ENCODE measurements at places on chromosomes 1 and 21.

DNA sequence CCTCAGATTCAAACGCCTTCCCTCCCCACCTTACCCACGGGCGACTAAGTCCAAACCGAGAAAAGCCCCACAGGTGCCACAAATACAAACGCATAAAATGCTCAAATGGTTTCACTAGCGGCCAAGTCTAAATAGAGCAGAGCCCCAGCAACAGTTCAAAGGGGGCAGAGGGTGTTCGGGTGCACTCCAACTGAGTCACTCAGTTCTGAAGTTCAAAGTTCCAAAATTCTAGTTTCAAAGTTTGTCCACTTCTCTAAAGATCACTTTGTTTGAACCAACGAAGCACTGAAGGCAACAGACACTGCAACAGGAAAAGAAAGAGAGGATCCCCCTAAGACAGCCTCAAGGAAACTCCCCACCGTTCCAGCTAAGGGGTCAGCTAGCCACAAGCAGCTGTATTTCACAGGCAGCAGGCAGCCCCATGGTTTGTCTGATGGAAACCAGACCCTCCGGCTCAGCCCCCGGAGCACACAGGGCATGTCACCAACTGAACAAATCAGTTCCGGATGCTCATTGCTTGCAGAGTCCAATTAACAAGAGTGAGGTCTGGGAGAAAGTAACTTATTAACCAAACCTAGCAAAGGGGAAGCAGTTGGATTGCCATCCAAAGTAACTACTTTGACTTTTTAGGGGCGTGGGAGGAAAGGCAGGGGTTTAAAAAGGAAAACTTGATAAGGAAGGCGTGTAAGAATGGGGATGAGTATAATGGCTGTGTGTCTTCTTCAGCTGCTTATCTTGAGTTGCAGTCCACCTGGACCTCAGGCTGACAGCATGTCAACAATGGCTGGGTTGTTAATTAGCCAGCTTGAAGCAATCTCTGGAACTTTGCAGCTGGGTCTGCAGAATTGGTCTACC is 1423.9 kb upstream of the PRMT6 start:
- no peak for DNase-seq

DNA sequence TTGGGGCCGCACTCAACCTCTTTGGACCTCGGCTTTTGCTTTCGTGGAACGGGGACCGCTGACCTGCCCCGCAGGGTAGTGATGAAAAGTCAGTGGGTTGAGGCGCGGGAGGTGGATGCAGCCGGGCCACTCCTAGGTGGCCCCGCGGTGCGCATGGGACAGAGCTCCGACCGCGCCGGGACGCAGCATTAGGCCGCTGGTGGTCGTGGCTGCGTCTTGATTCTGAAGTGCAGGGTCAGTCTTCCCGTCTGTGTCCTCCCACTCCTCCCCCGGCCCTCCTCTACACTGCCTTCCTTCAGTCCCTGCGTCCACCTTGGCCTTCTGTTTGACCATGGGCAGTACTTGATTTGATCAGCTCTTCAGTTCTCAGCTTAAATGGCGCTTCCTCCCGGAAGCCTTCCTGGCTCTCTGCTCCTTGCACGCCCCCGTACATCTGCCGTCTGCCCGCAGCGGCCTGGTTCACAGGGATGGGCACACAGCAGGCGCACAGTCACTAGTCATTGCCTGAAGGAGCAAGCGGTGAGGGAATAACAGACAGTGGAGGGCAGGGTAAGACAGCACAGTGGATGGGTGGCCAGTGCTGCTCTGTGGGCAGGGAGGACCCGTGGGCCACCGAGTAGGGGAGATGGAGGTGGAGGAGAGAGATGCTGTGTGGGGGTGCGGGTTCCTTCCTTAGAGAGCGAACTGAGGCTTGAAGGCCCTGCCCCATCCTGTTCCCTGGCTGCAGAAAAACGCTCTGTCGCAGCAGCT is 633 bp downstream of the THEMIS2 start:
- DNase-seq, result no peak

DNA sequence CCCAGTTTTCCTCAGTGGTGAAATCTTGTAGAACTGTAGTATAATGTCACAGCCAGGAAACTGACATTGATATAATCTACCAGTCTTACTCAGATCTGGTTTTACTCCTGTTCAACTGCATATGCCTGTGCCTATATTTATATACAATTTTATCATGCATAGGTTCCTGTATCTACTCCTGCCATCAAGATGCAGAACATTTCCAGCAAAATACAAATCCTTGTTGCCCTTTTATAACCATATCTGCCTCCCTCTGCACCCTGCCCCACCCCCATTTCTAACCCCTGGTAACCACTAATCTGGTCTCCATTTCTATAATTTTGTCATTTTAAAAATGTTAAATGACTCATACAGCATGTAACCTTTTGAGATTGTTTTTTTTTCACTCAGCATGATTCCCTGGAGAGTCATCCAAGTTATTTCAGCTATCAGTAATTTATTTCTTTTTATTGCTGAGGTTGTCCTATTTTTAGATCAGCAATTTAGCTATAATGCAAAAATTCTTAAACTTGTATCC is 8.1 kb downstream of the UTP25 start:
- DNase-seq, result no peak

- DNase-seq, result no peak
Observed at GRCh38 chr1:43220905-43221778, 48.6 kb upstream of the TMEM125 start.

- no peak for DNase-seq
Observed at GRCh38 chr1:89274411-89274857, 1.8 kb upstream of the GBP5 start.

DNA sequence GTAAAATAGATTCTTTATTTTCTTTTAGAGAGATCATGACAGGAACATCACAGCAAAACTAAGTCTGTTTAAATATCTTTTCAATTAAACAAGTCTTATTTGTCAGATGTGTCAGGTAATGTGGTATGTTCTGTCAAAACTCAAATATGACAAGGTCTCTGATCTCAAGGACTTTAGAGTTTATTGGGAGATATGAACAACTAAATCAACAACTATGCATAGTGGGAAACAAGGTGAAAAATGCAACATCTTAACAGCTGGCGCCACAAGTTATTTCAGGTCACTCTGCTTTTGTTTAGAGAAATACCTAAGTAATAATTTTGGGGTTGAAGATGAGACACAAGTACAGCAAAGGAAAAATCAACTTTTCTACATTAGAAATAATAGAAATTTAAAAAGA is 779.4 kb upstream of the ADGRL4 start:
- no peak for DNase-seq

DNA sequence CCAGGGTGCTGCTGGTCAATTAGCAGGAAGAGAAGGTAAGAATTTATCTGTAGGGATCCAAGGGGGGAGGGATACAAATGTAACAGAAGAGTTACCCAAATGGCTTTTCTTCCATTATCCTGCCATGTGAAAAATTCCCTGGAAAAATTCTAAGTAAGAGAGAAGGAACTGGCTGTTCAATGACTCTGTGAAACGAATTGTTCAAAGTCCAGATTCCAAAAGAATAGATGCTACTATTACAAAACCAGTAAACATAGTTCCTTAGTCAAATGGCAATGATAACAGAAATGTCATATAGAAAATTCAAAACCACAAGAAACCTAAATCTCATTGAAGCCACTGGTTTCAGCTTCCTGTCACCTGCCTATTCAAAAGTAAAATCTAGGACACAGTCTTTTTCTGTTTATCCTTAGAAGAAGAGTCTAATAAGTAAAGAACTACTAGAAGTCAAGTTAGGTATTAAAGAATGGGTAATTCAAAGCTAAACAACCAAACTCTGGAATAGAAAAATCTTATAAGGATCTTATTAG is 102.6 kb downstream of the ZNF644 start:
- no peak for DNase-seq

GRCh38 chr21:45373991-45374816 is 30.8 kb upstream of the COL18A1 start:
- no peak for DNase-seq

DNA sequence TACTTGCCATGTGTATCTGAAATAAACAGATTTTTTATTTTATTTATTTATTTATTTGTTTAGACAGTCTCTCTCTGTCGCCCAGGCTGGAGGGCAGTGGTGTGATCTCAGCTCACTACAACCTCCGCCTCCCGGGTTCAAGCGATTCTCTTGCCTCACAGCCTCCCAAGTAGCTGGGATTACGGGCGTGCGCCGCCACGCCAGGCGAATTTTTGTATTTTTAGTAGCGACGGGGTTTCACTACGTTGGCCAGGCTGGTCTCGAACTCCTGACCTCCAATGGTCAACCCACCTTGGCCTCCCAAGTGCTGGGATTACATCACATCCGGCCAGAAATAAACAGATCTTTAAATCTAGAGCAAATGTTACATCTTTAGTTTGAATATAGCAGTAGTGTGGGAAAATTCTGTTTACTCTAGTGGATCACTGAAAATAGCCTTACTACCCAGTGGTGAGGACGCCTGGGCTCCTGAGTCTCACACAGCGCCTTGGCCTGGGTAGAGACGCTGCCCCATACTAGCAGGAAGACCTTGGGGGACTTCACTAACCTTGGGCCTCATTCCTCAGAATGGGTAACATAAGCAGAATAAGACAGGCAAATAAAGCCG is 709 bp downstream of the GART start:
- DNase-seq, result no peak

DNA sequence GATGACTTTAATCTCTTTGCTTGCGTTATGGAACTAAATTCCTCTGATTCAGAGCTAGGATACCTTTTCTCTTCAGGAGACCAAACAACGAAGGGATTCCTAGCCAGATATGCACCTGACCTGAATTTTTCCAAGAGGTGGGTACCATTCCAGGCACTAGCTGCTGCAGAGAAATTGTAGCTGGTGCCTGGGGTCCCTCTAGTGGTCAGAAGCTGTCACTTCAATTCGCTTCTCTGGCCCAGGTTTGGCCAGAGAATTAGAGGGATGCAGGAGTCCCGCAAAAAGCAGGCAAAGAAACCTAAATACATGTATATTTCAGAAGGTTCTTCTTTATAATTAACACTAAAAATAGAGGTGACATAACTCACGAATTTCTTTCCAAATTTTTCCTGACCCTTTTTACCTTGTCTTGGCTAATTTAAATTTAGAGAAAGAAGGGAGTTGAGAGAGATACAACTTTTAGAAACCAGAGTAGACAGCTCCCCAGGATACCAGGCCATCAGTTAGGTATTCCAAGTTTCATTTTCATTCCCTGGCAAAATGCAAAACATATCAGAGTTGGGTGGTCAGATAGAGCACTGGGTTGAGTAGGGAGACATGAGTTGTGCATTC is 9.6 kb downstream of the ACKR1 start:
- DNase-seq, result peak; percentile 8
